A549 treated with DMSO at 1 μM for 4 hours (cell line): ENCODE measurements at places on chromosomes 11 and 22. TPM values are rescaled to one million over a fixed set of nuclear protein-coding genes. Genes with fewer than 3 reads are reported as not detected.

The HPX gene
- 0.32 to 1.4 TPM (median 0.49 TPM) in 5 replicates for total RNA-seq

The GPR83 gene
- 0.03 to 0.16 TPM (median 0.07 TPM) in 5 replicates for total RNA-seq

The ARHGAP20 gene
- total RNA-seq, result not detected in 5 replicates

The OR5P2 gene
- not detected in 5 replicates for total RNA-seq

The RPS13 gene
- 1,405 to 1,959 TPM (median 1,577 TPM) in 5 replicates for total RNA-seq

The NPTXR gene
- total RNA-seq, result 11.7 to 16.4 TPM (median 13.2 TPM) in 5 replicates
